ENCODE measurements at places on chromosomes 3 and 15.

GRCh38 chr15:41024885-41025284, 71.6 kb downstream of the CHAC1 start:
- no peaks in the 10 kb centered on the region for H3K27me3 ChIP-seq
- H3K27ac ChIP-seq: no peak overlapping the region
- no peak overlapping the region for H3K4me3 ChIP-seq
- DNase-seq: no peak

- no peaks in the 10 kb centered on the region for H3K27me3 ChIP-seq
- H3K4me1 ChIP-seq: no peaks in the 10 kb centered on the region
- no peak overlapping the region for H3K4me3 ChIP-seq
- no peaks in the 10 kb centered on the region for H3K36me3 ChIP-seq
- no peak overlapping the region for H3K27ac ChIP-seq
These were observed 978 bp upstream of the RSL24D1 start for GRCh38 chr15:55197719-55198118.

GRCh38 chr3:195263193-195263924, 7.6 kb downstream of the XXYLT1 start:
- H3K4me3 ChIP-seq: no peak overlapping the region
- no peak for DNase-seq
- no peaks in the 10 kb centered on the region for H3K36me3 ChIP-seq
- H3K27me3 ChIP-seq: no peaks in the 10 kb centered on the region

- H3K4me1 ChIP-seq: no peaks in the 10 kb centered on the region
- H3K27ac ChIP-seq: no peak overlapping the region
- H3K4me3 ChIP-seq: no peak overlapping the region
These were observed 233.7 kb downstream of the SHQ1 start for GRCh38 chr3:72614394-72615074.

- H3K27me3 ChIP-seq: no peaks in the 10 kb centered on the region
- no peak overlapping the region for H3K27ac ChIP-seq
- no peak overlapping the region for H3K4me3 ChIP-seq
- H3K4me1 ChIP-seq: no peaks in the 10 kb centered on the region
- H3K36me3 ChIP-seq: peaks cover 5% of the 10 kb centered on the region
These were observed 77.8 kb downstream of the NBEAL2 start for GRCh38 chr3:47057212-47057671.

- H3K4me3 ChIP-seq: no peak overlapping the region
- no peaks in the 10 kb centered on the region for H3K27me3 ChIP-seq
- DNase-seq: no peak
- no peak overlapping the region for H3K27ac ChIP-seq
- peaks cover 11% of the 10 kb centered on the region for H3K4me1 ChIP-seq
These were observed 167.4 kb upstream of the LPP start for GRCh38 chr3:187986514-187986934.

GRCh38 chr15:77455696-77456321, 35.1 kb downstream of the HMG20A start:
- H3K4me3 ChIP-seq: no peak overlapping the region
- no peak for DNase-seq
- H3K27ac ChIP-seq: no peak overlapping the region
- no peaks in the 10 kb centered on the region for H3K27me3 ChIP-seq

- H3K27me3 ChIP-seq: no peaks in the 10 kb centered on the region
- no peaks in the 10 kb centered on the region for H3K36me3 ChIP-seq
- no peak for DNase-seq
- no peaks in the 10 kb centered on the region for H3K4me1 ChIP-seq
These were observed 230.4 kb upstream of the DCBLD2 start for GRCh38 chr3:99131876-99132275.

GRCh38 chr15:95127356-95127755, 896.0 kb downstream of the MCTP2 start:
- no peaks in the 10 kb centered on the region for H3K27me3 ChIP-seq
- H3K4me1 ChIP-seq: peaks cover 18% of the 10 kb centered on the region
- no peak for DNase-seq
- H3K36me3 ChIP-seq: no peaks in the 10 kb centered on the region
- no peak overlapping the region for H3K27ac ChIP-seq

DNA sequence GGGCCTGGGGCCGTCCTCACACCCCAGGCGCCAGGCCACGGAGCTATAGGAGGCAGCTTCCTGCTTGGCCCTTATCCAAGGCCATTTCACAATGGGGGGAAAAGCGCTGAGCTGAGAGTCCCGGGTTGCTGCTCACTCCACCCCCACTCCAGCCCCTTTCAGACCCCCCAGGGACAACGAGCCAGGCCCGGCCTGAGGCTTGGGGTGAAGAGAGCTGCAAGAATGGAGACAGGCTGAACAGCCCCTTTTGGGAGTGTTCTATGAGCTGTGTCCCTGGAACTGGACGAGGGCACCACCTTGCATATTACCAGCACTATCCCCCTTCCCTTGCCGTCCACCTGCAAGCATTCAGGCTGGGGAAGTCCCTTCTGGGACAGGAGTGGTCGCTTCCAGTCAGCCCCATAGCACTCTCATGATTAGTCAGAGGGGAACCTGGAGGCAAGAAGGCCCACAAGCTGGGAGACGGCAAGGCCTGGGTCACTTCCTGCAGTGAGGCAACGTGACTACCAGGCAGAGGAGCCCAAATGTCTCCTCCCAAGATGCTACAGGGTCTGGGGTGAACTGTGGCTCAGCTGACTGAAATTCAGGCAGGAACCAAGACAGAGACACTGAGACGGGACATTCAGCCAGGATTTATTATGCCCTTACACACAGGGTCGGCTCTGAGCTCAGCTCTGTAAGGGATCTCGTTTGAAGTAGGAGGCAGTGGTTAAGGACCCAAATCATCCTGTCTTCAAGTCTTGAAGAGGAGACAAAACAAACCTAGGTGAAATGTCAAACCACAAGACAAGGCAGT, 8.6 kb upstream of the SRP14 start:
- H3K4me3 ChIP-seq: no peak overlapping the region
- DNase-seq: no peak
- H3K27me3 ChIP-seq: no peaks in the 10 kb centered on the region
- H3K4me1 ChIP-seq: peaks cover 10% of the 10 kb centered on the region
- H3K27ac ChIP-seq: no peak overlapping the region

GRCh38 chr3:194120789-194121770, 14.9 kb upstream of the HES1 start:
- DNase-seq: no peak
- H3K27ac ChIP-seq: no peak overlapping the region
- H3K36me3 ChIP-seq: no peaks in the 10 kb centered on the region
- H3K27me3 ChIP-seq: no peaks in the 10 kb centered on the region

DNA sequence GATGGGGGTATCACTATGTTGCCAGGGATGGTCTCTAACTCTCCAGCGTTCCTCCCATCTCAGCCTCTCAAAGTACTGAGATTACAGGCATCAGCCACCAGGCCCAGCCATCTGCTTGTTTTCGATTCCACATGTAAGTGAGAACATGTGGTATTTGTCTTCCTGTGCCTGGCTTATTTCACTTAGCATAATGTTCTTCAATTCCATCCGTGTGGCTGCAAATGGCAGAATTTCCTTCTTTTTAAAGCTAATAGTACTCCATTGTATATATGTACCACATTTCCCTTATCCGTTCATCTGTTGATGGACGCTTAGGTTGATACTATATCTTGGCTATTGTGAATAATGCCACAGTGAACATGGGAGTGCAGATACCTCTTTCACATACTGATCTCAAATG, 70.6 kb downstream of the ASB7 start:
- H3K27ac ChIP-seq: no peak overlapping the region
- no peak overlapping the region for H3K4me3 ChIP-seq
- DNase-seq: no peak
- H3K36me3 ChIP-seq: no peaks in the 10 kb centered on the region

DNA sequence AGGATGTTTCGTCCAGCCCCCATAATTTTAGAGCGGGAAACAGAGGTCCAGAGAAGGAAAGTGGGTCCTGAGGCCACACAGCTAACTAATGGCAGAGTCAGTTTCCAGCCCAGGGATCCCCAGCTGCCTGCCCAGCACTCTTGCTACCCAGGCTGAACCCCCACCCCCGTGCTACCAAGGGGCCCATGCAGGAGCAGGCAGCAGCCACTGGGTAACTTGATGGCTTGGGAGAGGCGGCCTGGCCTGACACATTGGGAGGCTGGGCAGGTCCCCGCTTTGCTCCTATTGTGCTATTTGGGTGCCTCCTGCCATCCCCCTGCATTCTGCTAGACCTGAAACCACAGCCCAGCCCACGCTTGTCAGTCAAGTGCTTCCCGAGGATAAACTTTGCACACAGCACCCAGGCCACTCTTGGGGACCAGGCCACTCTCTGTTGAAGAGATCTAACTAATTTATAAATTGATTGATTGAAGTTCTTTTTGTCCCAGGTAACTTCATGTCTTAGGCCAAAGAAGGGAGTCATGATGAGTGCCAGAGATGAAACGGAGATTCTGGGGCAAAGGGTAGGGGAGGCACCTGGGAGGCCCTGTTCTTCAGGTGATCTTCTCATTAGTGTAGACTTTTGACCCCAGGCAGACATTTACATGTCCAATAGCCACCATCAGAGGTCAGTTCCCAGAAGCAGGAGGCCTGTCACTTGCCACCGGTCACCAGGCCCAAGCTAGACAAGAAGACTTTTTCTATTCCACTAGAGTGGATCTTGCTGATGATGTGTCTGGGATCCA, 7.0 kb downstream of the PAK6 start:
- H3K4me1 ChIP-seq: peaks cover 3% of the 10 kb centered on the region
- no peaks in the 10 kb centered on the region for H3K27me3 ChIP-seq
- DNase-seq: no peak
- no peak overlapping the region for H3K27ac ChIP-seq

DNA sequence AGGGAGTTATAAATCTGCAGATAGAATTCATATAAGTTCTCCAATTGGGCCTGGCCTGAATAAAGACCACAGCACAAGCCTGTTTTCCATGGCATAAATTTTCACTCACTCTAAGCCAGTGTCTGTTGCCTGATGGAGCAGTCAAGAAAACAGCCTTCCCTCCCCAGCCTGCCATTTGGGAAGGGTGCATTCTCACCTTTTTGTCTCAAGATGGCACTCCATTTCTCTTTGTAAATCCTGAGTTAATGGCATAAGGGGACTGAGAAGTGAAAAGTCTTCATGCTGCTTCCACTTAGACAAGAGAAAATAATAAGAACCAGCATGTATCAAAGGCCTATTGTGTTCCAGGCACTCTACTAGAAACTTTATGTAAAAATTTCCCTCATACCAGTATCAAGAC, 115.6 kb upstream of the MANF start:
- no peaks in the 10 kb centered on the region for H3K4me1 ChIP-seq
- no peak overlapping the region for H3K27ac ChIP-seq
- no peaks in the 10 kb centered on the region for H3K27me3 ChIP-seq

GRCh38 chr3:12898290-12898964, 57.1 kb upstream of the RPL32 start:
- no peak overlapping the region for H3K27ac ChIP-seq
- H3K4me3 ChIP-seq: no peak overlapping the region
- peaks cover 6% of the 10 kb centered on the region for H3K4me1 ChIP-seq
- H3K36me3 ChIP-seq: peaks cover 14% of the 10 kb centered on the region
- no peaks in the 10 kb centered on the region for H3K27me3 ChIP-seq
